Transverse colon (tissue), 4 donors: ENCODE measurements at places on chromosomes 1 and 21. TPM values are rescaled to one million over a fixed set of nuclear protein-coding genes. Genes with fewer than 3 reads are reported as not detected.
A peak's percentile ranks its signal among the peaks of the same experiment; 100 is the strongest.

CYP2J2 gene
- 31.0 TPM for total RNA-seq

DNA sequence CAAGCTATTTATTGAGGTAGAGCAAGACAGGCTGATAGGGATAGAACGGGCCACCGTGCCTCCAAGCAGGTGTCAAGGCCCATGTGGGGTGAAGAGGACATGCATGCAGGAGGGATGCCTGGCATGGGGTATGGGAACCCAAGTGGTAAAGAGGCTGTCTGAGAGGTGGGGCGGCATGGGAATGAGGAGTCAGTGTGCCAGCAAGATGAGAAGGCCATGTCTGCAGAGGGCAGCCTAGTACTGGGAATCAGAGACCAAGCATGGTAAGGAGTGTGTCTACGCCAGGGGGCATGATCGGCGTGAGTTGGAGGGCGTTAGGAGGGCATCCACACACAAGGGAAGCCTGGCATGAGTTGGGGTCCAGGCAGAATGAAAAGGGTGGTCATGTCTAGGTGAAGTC, 303.7 kb upstream of the PLD5 start:
- no peaks in the 10 kb centered on the region for H3K36me3 ChIP-seq
- H3K27me3 ChIP-seq, result no peaks in the 10 kb centered on the region
- H3K4me1 ChIP-seq, result no peaks in the 10 kb centered on the region
- H3K27ac ChIP-seq, result no peak overlapping the region
- no peak for DNase-seq
- H3K4me3 ChIP-seq, result no peak overlapping the region

DNA sequence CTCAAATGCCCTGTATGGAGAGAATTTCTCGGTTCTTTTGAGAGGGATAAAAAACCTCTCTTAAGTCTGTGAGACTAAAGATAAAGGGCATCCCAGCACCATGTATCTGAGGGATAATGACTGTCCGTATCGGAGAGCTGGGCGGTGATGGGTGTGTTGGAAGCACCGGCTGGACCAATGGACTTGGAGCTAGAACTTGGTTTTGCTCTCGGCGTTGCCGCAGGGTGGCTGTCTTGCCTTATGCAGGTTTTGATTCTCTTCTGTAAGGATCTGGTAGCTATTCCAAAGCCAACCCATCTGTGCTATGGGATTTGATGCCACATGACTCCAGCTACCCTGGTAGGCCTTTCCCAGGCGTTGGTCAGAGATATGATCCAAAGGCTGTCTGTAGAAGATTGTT, 348.8 kb downstream of the KIF26B start:
- H3K4me3 ChIP-seq, result no peak overlapping the region
- H3K4me1 ChIP-seq, result no peaks in the 10 kb centered on the region
- DNase-seq, result no peak
- no peak overlapping the region for H3K27ac ChIP-seq
- H3K27me3 ChIP-seq, result no peaks in the 10 kb centered on the region

PTCH2 gene
- 1.2 TPM for total RNA-seq

OLFML2B gene
- total RNA-seq, result 2.6 TPM

ANKRD35 gene
- total RNA-seq, result not detected

FCGR3B gene
- total RNA-seq, result not detected

CFHR1 gene
- total RNA-seq, result not detected

- H3K4me1 ChIP-seq, result no peaks in the 10 kb centered on the region
- H3K27me3 ChIP-seq, result no peaks in the 10 kb centered on the region
- H3K4me3 ChIP-seq, result no peak overlapping the region
- no peaks in the 10 kb centered on the region for H3K36me3 ChIP-seq
Measured at GRCh38 chr1:173454966-173455524, 22.1 kb upstream of the PRDX6 start.

GRCh38 chr1:22702296-22703085, 8.1 kb upstream of the EPHB2 start:
- no peaks in the 10 kb centered on the region for H3K27me3 ChIP-seq
- H3K27ac ChIP-seq, result peak overlapping the region; percentile 79
- H3K4me3 ChIP-seq, result no peak overlapping the region
- DNase-seq, result peak; percentile 83
- H3K4me1 ChIP-seq, result peaks cover 30% of the 10 kb centered on the region
- H3K36me3 ChIP-seq, result no peaks in the 10 kb centered on the region

GRCh38 chr1:37549341-37549740, 4.8 kb downstream of the SNIP1 start:
- H3K27ac ChIP-seq, result no peak overlapping the region
- no peak overlapping the region for H3K4me3 ChIP-seq
- H3K27me3 ChIP-seq, result no peaks in the 10 kb centered on the region
- H3K36me3 ChIP-seq, result peaks cover 19% of the 10 kb centered on the region
- DNase-seq, result no peak
- peaks cover 13% of the 10 kb centered on the region for H3K4me1 ChIP-seq

- H3K27me3 ChIP-seq, result no peaks in the 10 kb centered on the region
- no peak overlapping the region for H3K27ac ChIP-seq
- no peaks in the 10 kb centered on the region for H3K36me3 ChIP-seq
Measured at GRCh38 chr1:225250432-225250831, 177.4 kb downstream of the LBR start.

GRCh38 chr21:34589511-34590282, 25.2 kb downstream of the RCAN1 start:
- DNase-seq, result no peak
- H3K4me1 ChIP-seq, result peaks cover 27% of the 10 kb centered on the region
- no peak overlapping the region for H3K4me3 ChIP-seq
- H3K27ac ChIP-seq, result no peak overlapping the region

DNA sequence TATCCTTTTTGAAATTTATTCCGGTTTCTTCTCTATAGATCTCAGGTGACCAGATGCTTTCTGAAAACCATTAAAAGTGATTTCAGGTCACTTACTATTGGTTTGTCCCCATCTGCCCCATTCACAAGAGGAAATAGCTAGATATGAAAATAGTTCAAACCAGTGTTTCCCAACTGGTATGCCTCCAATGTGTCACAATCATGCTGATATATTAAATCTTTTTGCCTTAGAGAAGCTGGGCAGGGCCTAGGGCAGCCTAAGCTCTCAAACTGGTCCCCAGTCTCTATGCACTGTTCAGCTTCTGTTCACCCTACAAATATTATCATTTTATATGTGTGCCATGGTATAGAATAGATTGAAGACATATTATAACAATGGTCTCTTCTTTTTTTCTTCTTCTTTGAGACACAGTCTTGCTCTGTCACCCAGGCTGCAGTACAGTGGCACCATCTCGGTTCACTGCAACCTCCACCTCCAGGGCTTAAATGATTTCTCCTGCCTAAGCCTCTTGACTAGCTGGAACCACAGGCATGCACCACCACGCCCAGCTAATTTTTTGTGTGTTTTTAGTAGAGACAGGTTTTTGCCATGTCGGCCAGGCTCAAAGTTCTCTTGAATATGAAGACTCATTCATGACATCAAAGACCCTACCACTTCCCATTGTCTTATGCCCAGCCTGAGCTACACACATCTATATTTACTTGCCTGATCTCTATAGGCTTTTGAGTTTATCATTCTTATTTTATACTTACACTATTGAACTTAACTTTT, 15.7 kb downstream of the PTPN22 start:
- DNase-seq, result no peak
- no peak overlapping the region for H3K27ac ChIP-seq
- H3K27me3 ChIP-seq, result no peaks in the 10 kb centered on the region
- peaks cover 15% of the 10 kb centered on the region for H3K4me1 ChIP-seq

DNA sequence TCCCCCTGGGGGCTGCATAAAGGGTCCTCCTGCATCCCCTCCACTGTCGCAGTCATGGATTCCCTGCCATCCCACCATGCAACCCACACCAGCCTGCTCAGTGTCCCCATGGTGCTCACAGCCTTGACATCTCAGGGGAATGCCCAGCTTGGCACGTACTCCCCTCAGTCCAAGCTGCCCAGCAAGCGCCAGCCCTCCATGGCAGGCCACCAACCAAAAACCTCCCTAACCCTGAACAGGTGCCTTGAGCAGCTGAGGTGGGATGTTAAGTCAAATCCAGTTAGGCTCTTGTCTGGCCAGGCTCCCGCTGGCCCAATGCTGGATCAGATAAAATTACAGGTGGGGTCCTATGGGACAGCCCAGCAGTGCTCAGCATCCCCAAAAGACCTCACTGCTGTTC, 341 bp downstream of the VTCN1 start:
- no peaks in the 10 kb centered on the region for H3K36me3 ChIP-seq
- DNase-seq, result no peak
- no peak overlapping the region for H3K4me3 ChIP-seq
- no peaks in the 10 kb centered on the region for H3K4me1 ChIP-seq

DNA sequence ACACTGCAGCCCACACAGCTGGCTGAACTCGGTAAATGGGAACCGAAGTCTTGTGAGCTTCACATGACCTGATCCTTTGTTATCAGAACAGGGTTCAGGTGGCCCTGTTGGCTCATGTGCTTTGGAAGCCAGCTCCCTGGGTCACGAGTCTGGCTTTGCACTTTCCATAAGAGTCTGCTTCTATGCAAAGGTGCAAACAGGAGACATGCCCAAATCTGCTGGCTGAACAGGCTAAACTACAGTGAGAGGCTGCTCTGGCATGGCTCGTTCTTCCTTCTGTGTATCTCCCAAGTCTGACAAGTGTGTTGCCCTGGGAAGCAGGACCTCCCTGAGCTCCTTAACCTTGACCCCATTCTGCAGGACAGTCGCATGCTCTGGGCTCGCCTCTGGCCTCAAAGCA, 549.6 kb downstream of the KIF26B start:
- H3K4me1 ChIP-seq, result no peaks in the 10 kb centered on the region
- DNase-seq, result no peak
- H3K4me3 ChIP-seq, result no peak overlapping the region
- H3K27ac ChIP-seq, result no peak overlapping the region
- H3K27me3 ChIP-seq, result no peaks in the 10 kb centered on the region

FCRL5 gene
- total RNA-seq, result 28.7 TPM

- H3K27me3 ChIP-seq, result no peaks in the 10 kb centered on the region
- peaks cover 60% of the 10 kb centered on the region for H3K36me3 ChIP-seq
- H3K27ac ChIP-seq, result no peak overlapping the region
Measured at GRCh38 chr1:154207262-154207661, 1.1 kb upstream of the CFAP141 start.

DRAXIN gene
- total RNA-seq, result 0.14 TPM

- H3K4me1 ChIP-seq, result no peaks in the 10 kb centered on the region
- peaks cover 5% of the 10 kb centered on the region for H3K36me3 ChIP-seq
- H3K27me3 ChIP-seq, result no peaks in the 10 kb centered on the region
- DNase-seq, result no peak
- no peak overlapping the region for H3K27ac ChIP-seq
Measured at GRCh38 chr1:197632651-197633050, 142.6 kb downstream of the DENND1B start.

DNA sequence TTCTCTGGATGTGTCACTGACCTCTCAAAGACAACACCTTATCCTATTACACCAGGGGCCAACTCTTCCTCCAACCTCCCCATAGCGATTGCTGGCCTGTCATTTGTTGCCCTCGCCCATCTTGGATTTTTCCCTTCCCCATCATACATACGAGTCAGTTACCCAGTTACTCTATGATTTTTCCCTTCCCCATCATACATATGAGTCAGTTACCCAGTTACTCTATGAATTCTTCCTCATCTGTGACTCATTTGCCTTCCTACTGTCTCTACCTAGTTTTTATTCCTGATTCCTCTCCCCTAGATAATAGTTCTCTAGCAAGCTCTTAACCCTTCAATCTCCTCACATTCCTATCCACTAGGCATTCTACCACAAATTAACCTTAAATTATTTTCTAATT, 178.8 kb downstream of the NR5A2 start:
- no peak overlapping the region for H3K27ac ChIP-seq
- no peaks in the 10 kb centered on the region for H3K4me1 ChIP-seq
- H3K36me3 ChIP-seq, result no peaks in the 10 kb centered on the region
- no peak overlapping the region for H3K4me3 ChIP-seq
- no peaks in the 10 kb centered on the region for H3K27me3 ChIP-seq

GLIS1 gene
- total RNA-seq, result 0.75 TPM

BARHL2 gene
- total RNA-seq, result not detected

- H3K4me1 ChIP-seq, result peaks cover 42% of the 10 kb centered on the region
- H3K27me3 ChIP-seq, result no peaks in the 10 kb centered on the region
- H3K36me3 ChIP-seq, result no peaks in the 10 kb centered on the region
- no peak overlapping the region for H3K4me3 ChIP-seq
- DNase-seq, result no peak
Measured at GRCh38 chr1:12152113-12152891, 14.5 kb upstream of the TNFRSF1B start.

DNA sequence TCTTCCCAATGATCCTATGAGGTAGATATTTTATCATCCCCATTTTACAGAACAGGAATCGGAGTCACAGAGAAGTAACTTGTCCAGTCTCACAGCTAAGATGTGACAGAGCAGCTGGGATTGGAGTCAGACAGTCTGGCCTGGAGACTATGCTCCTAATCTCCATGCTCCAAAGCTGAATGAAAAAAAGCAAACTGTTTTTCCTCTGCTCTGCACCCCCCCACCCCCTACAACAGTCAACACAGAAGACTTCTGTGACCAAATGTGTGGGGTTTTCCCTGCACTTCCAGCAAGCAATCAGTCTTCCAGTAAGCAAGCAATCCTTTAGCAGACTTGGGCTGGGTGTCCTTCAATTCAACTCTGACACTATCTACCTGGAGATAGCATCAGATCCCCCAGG, 33.2 kb downstream of the KIRREL1 start:
- peaks cover 19% of the 10 kb centered on the region for H3K4me1 ChIP-seq
- H3K36me3 ChIP-seq, result no peaks in the 10 kb centered on the region
- no peak overlapping the region for H3K4me3 ChIP-seq
- H3K27me3 ChIP-seq, result no peaks in the 10 kb centered on the region
- DNase-seq, result no peak

DNA sequence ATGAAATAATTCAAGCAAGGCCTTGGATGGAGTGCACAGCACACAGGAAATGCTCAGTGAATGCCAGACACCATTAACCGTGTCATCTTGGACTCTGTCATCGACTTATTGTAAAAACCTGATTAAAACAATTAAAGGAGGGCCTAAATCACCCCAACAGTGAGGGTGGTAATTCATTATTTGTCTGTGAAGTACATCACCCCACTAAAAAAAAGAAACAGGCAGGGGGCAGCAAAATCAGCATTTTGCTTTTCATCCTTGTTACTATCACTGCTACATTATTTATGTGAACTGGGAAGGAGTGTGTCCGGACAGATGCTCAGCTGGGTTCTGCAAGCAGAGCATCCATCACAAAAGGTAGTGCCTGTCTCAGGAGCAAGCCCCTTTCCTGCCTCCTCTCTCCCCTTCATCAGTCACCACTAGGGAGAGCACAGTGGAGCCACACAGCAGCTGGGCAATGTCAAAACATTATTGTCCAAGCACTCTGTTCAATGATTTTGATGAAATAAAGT, 98.5 kb downstream of the RERE start:
- peaks cover 18% of the 10 kb centered on the region for H3K4me1 ChIP-seq
- no peaks in the 10 kb centered on the region for H3K27me3 ChIP-seq
- no peaks in the 10 kb centered on the region for H3K36me3 ChIP-seq

GRCh38 chr1:159829273-159829634, 2.6 kb downstream of the SLAMF8 start:
- no peaks in the 10 kb centered on the region for H3K27me3 ChIP-seq
- no peak overlapping the region for H3K4me3 ChIP-seq
- no peaks in the 10 kb centered on the region for H3K4me1 ChIP-seq
- peak; percentile 54 for DNase-seq
- H3K36me3 ChIP-seq, result no peaks in the 10 kb centered on the region

MYOG gene
- total RNA-seq, result not detected

DNA sequence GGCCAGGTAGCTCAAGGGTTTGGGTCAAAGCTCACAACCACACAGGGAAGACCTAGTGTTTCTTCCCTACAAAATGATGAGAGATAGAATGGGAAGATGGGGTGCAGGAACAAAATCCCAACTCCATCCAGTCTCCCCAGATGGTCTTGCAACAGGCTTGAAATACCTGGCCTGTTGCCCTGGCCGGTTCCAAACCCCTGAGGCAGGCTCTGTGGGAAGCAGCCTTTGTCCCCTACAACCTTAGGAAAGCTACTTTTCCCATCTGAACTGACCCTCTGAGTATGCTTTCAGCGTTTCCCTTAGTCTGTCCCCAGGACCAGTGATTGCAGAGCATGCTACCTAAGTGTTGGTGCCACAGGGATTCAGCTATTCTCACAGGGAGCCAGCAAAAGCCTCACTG, 104.0 kb downstream of the GDAP2 start:
- no peak overlapping the region for H3K4me3 ChIP-seq
- DNase-seq, result no peak
- no peaks in the 10 kb centered on the region for H3K27me3 ChIP-seq
- no peaks in the 10 kb centered on the region for H3K36me3 ChIP-seq
